ENCODE measurements at places on chromosomes 11 and 22.

- DNase-seq = no peak
Observed at GRCh38 chr11:121318848-121319834, 26.6 kb downstream of the SC5D start.

- DNase-seq = no peak
Observed at GRCh38 chr22:48517039-48518030, 1310.3 kb downstream of the BRD1 start.

DNA sequence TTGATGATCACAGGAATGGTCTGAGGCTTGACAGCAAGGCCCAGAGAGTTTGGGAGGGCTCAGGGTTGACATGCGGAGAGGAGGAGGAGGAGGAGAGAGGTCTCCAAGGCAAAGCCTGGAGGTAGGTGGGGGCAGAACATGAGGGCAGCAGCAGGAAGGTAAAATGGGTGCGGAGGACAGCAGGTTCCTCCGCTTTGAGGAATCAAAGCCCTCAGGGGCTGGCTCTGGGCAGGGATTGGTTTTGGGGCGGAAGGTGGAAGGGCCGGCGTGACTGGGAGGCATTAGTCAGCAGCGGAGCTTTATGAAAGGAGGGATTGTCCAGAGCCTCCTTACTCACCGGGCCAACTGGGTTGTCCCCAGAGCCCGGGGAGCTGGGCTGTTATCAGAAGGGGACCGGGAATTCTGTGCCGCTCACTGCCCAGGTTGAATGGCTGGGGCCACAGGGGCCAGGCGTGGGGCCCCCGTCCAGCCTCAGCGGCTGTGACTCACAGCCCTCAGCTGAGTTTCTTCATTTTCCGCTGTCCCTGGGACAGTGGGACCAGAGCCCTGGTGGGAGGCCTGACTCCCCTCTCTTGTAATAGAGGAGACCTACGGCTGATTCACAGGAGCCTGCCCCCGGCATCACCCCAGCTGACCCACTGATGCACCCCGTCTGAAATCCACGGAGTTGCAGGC, 36.2 kb downstream of the LIF start:
- peak; percentile 69 for DNase-seq

DNA sequence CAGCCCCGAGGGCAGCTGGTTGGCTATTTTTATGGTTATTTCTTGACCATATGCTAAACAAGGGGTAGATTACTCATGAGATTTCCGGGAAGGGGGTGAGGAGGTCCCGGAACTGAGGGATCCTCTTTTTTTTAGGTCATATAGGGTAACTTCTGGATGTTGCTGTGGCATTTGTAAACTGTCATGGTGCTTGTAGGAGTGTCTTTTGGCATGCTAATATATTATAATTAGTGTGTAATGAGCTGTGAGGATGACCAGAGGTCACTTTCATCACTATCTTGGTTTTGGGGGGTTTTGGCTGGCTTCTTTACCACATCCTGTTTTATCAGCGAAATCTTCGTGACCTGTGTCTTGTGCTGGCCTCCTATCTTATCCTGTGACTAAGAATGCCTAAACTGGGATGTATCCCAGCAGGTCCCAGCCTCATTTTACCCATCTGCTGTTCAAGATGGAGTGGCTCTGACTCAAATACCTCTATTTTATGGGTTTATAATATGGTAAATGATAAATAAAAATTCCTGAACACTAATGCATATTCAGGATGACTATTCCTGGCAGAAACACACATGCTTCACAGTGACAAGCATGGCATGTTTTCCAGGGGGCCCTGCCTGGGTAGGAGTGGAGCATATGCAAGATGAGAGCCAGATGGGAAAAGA, 11.2 kb downstream of the KREMEN1 start:
- no peak for DNase-seq

- peak; percentile 7 for DNase-seq
Observed at GRCh38 chr11:19499026-19499669, 213.5 kb upstream of the NAV2 start.

GRCh38 chr11:111097191-111097590, 148.3 kb upstream of the POU2AF2 start:
- no peak for DNase-seq

DNA sequence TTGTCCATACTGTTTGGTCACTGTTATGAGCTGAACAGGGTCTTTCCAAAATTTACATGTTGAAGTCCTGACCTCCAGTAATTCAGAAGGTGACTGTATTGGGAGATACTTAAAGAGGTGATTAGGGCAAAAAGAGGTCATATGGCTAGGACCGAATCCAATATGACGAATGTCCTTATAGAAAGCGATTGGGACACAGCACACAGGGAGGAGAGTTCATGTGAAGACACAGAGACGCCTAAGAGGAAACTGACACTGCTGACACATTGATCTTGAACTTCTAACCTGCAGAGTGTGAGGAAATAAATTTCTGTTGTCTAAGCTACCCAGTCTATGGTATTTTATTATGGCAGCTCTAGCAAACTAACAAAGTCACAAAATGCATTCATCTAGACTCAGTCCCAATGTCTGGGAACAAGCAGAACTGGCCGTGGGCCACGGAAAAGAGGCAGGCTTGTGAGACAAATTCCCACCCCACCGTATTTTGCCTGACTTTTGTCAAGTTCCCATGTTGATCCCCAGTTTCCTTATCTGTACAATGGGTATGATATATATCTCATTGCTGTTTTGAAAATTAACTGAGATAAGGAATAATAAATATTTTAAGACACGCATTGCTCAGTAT, 295.0 kb downstream of the NTM start:
- no peak for DNase-seq

DNA sequence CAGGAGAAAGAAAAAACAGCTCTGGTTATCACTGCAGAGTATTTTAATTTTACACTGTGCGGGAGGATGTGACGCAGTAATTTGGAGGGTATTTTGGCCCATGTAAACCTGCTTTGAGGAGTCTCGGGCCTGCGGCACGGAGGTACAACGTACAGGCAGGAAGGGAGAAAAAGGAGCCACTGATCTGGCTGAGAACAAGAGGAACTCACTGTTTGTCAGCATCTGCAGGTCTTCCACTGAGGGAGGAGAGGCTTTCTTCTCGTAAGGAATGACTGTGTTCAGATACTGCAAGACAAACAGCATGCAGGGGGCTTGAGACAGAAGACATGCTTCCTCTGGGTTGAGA, 44.0 kb downstream of the FEZ1 start:
- DNase-seq = no peak

DNA sequence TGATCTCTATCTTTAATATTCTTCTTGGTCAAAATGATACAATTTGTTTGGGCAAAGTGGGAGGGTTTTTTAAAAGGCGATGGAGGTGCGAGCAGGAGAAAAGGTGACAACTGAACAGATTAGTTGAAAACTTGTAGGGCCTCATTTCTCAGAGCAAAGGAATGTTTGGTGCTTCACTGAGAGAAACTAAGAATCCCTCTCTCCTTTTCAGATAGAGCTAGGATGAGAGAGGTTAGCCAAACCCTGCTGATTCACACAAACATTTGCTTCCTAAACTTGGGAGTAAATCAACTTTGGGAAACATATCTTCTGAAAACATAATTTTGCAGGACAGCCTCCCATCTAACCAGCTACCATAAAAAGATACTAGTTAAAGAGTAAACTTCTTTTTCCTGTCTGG, 57.0 kb downstream of the PHF21A start:
- DNase-seq = no peak

GRCh38 chr22:42742940-42743339, 22.3 kb upstream of the A4GALT start:
- no peak for DNase-seq

DNA sequence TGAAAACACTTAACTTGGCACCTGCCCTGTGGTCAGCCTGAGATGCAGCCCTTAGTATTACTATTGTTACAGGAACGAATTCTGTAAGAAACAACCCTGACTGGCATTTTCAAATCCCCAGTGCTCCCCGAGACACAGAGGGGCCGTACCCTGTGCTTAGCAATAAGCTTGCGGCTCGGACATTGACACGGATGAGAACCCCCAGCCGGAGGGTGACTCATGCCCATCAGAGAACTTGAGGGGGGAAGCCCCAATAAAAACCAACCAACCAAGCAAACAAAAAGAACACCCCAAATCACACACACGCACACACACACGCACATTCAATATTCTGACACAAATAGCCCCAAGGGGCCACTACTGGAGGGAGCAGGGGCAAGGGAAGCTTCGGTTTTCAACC, 63.8 kb downstream of the SHISAL1 start:
- DNase-seq = no peak

DNA sequence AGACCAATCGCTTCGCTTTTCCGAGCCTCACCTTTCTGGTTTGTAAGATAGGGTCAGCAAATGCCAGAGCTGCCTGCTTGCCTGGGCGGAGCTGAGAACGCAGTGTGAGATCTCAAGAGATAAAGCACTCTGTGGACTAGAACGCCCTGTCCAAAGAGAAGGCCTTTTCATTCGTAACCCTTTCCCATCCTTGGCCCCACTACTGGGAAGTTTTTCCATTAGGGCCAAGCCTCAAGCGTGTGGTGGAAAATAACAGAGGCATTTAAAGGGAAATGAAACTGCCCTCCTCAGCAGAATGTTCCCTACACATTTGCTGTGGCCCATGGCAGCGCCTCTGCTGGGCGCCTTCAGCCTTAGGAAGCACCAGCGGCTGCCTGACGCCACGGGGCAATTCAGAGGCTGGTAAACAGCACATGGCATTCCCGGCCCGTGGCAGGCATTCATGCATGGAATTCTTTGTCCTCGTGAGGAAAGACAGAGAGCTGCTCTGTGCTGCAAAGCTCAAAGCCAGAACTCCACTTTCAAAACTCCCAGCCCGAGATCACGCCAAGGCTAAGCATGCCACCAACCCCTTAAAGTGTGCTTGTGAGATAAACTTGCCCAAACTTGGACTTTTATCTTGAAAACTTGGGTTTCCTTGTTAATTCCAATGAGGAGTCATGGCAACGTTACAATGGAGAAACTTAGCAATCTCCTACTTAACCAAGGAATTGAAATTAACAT, 38.1 kb downstream of the AHNAK start:
- peak; percentile 70 for DNase-seq

DNA sequence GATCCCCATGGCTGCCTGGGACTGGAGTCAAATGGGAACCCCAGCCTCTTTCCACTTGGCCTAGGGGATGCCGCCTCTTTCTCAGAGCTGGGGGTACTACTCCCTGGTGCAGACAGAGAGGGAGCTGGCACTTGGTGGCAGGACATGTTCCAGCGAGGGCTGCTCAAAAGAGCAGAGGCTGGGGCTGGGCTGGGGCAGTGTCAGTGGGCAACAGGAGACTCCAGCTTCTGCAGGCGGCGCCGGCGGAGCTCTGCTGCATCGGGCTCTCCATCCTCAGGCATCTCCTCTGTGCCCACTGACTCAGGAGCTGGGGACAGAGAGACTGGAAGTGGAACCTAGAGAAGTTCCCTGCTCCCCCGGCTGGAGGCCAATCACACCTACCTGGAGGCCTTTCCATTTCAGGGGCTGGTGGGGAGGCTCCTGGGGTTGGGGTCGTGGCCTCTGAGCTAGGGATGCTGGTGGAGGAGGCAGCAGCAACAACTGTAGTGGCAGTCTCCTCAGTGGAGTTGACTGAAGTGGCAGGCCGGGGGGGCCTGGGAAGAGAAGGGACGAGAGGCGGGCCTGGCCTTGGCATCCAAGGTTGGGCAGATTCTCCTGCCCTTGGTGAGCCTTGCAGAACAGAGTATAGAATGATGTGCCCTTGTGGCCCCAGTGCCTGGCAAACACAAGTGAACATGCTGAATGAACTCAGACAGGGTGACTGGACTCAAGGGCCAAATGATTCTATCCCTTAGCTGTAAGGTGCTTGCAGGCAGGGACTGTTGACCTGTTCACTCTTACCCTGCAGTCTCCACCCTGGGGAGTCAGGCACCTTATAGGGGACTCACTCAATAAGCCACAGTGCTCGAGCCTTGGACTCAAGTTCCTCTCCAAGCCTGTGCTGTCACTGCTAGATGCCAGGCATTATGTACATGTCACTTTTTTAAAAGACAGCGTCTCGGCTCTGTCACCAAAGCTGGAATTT, 5.9 kb downstream of the SYVN1 start:
- no peak for DNase-seq

DNA sequence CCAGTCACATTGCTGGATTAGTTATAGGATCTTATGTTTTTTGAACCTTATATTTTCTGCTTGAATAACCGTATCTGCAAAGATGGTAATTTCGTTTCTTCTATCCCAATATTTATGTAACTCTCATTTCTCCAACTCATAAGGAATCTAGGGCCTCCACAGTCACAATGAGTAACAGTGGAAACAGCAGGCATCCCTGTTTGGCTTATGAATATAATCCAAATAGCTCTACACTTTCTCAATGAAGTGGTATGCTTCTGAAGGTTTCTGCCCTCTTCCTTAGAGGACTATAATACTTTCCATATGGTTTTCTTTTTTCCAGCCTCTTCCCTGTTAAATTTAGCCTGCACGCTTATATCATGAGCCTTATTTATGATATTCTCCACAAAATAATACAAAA, 16.5 kb downstream of the ATP6V1E1 start:
- no peak for DNase-seq

DNA sequence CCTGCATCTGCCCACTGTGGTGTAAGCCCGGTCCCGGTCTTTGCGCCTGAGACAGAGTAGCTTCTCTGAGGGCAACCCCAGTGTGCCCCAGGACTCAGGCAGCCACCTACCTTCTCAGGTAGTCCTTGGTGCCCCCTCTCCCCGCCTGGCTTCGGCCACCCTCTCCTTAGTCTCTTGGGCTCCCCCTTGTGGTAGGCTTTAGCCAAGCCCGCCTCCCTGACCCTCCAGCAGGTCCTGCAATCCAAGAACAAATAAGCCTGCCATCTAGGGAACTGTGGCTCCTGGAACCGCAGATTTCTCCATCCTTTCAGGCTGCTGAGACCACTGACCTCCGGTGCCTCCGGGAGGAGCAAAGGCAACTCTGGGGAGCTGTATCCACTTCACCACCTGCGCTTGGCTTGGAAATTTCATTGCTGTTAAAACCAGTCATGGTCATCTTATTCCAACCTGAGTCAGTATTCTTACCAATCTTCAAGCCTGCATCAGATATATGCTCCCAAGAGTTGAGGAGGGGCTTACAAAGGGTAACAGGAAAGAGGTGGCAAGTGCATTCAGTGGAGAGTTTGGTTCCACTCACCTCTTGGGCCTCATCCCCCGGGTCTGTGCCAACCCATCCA, 52.8 kb upstream of the TENM4 start:
- peak; percentile 19 for DNase-seq

GRCh38 chr22:41564563-41564962, 3.8 kb downstream of the CSDC2 start:
- no peak for DNase-seq

DNA sequence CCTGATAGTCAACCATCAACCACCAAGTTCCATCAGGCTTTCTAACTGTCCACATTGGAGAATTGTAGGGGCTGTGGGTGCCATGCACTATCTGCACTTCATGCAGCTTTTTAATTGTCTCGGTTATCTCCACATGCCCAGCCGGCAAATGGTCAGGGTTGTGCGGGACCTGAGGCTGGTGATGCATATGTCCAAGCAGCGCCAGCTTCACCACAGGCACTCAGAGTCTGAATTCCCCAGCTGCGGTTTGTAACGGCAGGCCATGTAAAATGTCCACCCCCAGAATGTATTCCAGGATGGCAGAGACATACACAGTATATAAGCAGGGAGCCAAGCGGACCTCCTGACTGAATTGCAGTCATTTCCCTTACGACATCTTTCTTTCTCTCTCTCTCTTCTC, 435.6 kb downstream of the DYNC2H1 start:
- no peak for DNase-seq

Data from kidney epithelial cell (primary cell).